ENCODE measurements at places on chromosomes 2 and 18. TPM values are rescaled to one million over a fixed set of nuclear protein-coding genes. Genes with fewer than 3 reads are reported as not detected.

ZSWIM2 gene
- not detected for total RNA-seq

EPAS1 gene
- total RNA-seq = 274 TPM

XIRP2 gene
- not detected for total RNA-seq

KRTCAP3 gene
- total RNA-seq = 14.7 TPM

SLC4A1AP gene
- 23.3 TPM for total RNA-seq

RAX gene
- not detected for total RNA-seq

SP5 gene
- 5.8 TPM for total RNA-seq

LRATD1 gene
- total RNA-seq = 1.6 TPM

NEU2 gene
- not detected for total RNA-seq

MYO5B gene
- total RNA-seq = 22.0 TPM

SRD5A2 gene
- total RNA-seq = 0.33 TPM

CCDC121 gene
- 4.9 TPM for total RNA-seq

EPC2 gene
- 30.5 TPM for total RNA-seq

HOXD3 gene
- total RNA-seq = 14.4 TPM

PRKAG3 gene
- total RNA-seq = not detected

SLC30A3 gene
- total RNA-seq = not detected

CXCR4 gene
- 80.3 TPM for total RNA-seq

SDC1 gene
- 38.7 TPM for total RNA-seq

GPR55 gene
- 0.44 TPM for total RNA-seq

ARL4C gene
- 23.5 TPM for total RNA-seq

TUBB8B gene
- 0.66 TPM for total RNA-seq
